ENCODE measurements at places on chromosomes 5 and 9.
A peak's percentile ranks its signal among the peaks of the same experiment; 100 is the strongest.

- no peak for DNase-seq
Observed at GRCh38 chr9:111970827-111971226, 74.2 kb downstream of the UGCG start.

DNA sequence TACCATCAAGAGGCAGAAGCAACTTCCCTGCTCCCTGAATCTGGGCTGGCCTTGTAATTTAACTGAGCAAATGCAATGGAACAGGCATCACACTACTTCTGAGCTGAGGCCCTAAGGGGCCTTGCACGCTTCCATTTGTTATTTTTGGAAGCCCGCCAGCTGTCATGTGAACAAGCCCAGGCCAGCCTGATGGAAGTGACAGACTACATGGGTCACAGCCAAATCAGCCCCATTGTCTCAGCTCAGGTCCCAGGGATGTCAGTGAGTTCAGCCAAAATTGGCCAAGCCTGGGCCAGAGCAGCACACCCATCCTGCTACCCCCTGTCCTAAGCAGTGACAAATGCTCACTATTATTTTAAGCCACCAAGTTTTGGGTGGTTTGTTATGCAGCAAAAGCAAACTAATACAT lies 72.8 kb downstream of the PRRT1B start:
- no peak for DNase-seq

DNA sequence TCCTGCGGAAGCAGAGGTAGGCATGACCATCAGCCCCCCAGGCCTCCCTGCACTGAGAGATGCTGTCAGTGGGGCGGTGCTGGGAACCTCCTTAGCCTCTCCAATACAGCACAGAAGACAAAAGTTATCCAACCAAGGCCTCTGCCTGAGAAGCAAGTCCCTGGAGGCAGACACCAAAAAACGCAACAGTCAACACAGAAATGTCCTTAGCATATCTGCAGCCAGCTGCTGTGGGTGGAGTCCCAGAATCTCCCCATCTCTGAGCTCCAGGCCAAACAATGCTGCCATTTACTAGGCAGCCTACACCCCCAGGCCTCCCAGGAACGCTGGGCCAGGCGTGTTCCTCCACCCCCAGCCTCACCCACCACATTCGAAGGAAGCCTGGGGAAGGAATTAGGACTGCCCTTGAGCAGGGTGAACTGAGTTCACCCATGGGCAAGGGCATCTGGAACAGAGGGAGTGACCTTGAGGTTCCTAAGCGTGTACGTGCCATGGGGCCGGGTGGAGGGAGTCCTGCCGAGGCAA lies 43.7 kb downstream of the STK10 start:
- peak; percentile 57 for DNase-seq

GRCh38 chr9:116193636-116194035 lies 40.0 kb downstream of the PAPPA start:
- DNase-seq = no peak

DNA sequence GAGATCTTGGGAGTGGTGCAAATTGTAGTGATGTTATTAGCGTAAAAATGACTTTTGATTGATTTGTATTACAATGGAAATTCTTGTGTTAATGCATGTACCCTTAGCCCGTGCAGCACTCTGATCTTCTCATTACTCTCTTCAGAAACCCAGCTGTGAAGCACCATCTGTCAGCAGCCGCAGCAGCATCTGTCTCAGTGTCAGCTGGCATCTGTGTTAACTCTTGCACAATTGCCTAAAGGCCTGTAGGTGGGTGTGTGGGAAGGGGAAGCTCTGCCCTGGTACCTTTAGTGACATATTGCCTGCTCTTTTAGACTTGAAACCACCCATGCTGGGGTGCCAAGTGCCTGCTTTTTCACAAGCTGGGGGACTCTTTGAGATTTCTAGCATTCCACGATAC lies 101.3 kb downstream of the FBXL7 start:
- DNase-seq = no peak

DNA sequence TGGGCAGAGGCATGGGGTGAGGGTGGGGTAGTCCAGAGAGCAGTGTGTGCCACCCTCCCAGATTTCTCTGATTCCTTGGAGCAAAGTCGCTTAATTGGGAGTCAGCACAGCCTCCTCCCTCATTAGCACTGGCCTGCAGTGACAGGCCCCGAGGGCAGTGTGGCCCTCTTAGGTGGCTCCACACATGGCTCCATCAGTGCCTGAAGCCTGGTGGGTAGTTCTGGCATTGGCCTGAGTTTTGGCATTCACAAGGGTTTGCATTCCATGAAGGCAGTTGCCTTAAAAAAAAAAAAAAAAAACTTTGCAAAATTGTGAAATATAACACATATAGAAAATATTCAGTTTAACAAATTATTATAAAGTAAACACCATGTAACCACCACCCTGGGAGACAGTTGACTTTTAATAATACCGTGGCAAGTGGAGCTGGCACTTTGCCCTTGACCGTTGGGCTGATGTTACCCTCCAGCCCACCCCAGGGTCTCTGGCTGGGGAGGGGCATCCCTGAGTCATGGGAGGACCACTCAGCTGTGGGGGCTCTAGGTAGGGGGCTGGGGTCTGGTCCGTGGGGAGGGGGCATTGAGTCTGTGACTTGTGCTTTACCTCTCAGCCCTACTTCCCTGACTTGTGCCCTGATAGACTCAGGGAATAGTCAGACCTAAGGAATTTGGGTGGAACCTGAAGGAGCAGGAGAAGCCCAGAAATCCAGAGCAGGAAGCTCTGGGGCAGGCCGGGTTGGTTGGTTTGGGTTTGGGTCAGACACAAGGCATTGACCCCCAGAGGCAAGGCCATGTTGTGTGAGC lies 51.3 kb upstream of the PITX1 start:
- DNase-seq = no peak
